ENCODE measurements at places on chromosomes 7 and 10.

- no peak for DNase-seq
These were observed 460.1 kb downstream of the PLXDC2 start for GRCh38 chr10:20276127-20276979.

GRCh38 chr10:78520737-78521430 is 487.2 kb downstream of the RPS24 start:
- no peak for DNase-seq

DNA sequence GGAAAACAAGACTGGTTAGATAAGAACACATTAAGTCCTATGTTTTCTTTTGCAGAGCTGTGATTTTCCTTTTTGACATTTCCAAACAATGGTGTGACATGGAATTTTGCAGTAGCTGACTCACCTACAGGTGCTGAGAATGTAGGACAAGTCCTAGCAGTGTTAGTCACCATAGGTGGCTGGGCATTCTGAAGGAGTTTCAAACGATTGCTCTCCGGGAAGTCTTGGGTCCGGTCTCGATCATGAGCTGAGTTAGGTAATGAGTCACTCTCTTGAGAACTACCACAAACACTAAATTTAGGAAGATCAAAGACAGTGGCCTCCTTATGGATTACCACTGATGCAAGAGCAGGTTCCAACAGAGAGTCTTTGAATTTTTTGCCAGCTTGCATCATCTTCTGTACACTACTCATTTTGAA is 3.6 kb downstream of the FIGNL1 start:
- no peak for DNase-seq

- DNase-seq: no peak
These were observed 67.8 kb downstream of the EGFR start for GRCh38 chr7:55086413-55087201.

- DNase-seq: no peak
These were observed 46.9 kb downstream of the PIK3CG start for GRCh38 chr7:106911959-106912358.

- no peak for DNase-seq
These were observed 284.6 kb upstream of the IMMP2L start for GRCh38 chr7:111846898-111847297.

Data from NCI-H1105 (cell line).